HS-27A (cell line): ENCODE measurements at places on chromosomes 11 and 22.
A peak's percentile ranks its signal among the peaks of the same experiment; 100 is the strongest.

DNA sequence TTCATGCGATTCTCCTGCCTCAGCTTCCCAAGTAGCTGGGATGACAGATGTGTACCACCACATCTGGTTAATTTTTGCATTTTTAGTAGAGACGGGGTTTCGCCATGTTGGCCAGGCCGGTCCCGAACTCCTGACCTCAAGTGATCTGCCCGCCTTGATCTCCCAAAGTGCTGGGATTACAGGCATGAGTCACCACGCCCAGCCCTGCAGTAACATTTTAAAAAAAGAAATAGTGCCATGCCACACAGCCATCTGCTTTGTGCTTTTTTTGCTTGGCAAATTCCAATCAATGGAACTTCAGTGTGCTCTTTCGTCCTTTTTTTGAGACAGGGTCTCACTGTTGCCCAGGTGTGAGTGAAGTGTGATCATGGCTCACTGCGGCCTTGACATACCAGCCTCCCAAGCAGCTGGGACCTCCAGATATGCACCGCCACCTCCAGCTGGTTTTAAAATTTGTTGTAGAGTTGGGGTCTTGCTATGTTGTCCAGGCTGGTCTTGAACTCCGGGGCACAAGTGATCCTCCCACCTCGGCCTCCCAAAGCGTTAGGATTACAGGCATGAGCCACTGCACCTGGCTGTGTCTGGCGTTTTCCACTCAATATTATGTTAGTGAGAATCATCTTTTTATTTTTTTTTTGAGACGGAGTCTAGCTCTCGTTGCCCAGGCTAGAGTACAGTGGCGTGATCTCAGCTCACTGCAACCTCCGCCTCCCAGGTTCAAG lies 1.8 kb upstream of the CHADL start:
- no peak for DNase-seq

GRCh38 chr11:128648711-128649110 lies 45.2 kb upstream of the FLI1 start:
- DNase-seq = no peak

DNA sequence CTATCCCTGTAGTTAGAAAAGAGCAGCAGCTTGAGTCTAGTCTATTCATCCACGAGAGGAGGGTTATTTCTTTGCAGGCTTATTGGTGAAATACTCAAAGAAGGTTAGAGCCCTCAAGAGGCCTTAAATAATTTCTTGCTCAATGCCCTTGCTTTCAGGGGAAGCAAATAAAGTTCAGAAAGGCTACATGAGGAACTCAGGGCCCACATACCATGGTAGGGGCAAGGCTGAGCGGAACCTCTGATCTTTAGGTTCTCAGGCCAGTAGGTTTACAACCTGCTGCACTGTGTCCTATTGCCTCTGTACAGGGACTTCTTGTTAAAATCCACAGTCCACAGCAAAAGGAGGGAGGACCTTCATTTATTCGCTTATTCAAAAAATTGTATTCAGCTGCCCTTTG lies 101.7 kb downstream of the ADAMTS15 start:
- DNase-seq = no peak

DNA sequence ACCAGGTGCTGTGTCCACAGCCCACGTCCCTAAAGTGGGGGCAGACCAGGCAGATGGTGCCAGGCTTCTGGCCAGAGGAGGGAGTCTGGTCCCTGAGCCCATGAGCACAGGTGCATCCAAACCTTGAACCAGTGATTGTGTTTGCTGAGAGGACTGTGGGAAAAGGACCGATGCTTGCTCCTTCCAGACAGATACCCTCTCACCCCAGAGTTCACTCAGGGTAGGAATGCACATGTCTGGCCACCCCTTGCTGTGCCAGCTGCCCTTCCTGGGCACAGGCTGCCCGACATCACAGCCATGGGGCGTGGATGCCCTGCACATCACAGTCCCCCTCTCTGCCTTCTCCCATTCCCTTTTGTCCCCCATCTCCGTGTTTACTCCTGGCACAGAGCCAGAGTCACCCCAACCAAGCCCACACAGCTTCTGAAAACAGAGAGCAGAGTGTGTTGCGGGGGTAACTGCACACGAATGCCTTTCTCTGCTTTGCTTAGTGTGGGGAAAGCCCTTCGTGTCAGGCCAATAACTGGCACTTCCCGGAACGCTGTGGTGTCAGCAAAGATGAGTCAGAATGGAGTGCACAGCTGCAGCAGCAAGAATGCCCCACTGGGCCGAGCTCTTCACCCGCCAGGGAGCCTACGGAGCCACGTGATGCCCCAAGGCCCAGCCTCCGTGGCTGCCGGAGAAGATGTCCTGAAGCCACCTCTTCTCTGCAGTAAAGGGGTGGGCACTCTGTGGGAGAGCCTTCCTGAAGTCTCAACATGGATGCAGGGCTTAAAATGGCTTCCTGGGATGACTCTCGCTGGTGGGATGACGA lies 7.6 kb downstream of the CARS1 start:
- peak; percentile 83 for DNase-seq
